ENCODE measurements at places on chromosomes 5 and 9. TPM values are rescaled to one million over a fixed set of nuclear protein-coding genes. Genes with fewer than 3 reads are reported as not detected.

Gene URM1
- 36.2 TPM for total RNA-seq

Gene SGCD
- 5.7 TPM for total RNA-seq

Gene ERP44
- total RNA-seq = 32.7 TPM

Gene ARID3C
- total RNA-seq = not detected

Gene F12
- total RNA-seq = 0.12 TPM

Gene FOXD4L5
- total RNA-seq = not detected

Gene FOXD4L6
- total RNA-seq = not detected

Gene GLRA1
- total RNA-seq = not detected

Gene ACTBL2
- 0.24 TPM for total RNA-seq

Gene GRM6
- total RNA-seq = not detected

Gene GPR151
- not detected for total RNA-seq

Gene CCDC192
- not detected for total RNA-seq

Gene PROB1
- total RNA-seq = 0.10 TPM

Gene TAL2
- total RNA-seq = not detected

Gene LRRC19
- total RNA-seq = not detected

Gene TRPM3
- total RNA-seq = 0.10 TPM

Gene KLHL3
- total RNA-seq = 0.72 TPM

Gene TRAF2
- 10.1 TPM for total RNA-seq

Gene LOX
- 28.4 TPM for total RNA-seq

Gene GABRA6
- not detected for total RNA-seq

Gene GPR107
- total RNA-seq = 16.0 TPM

Gene NKD2
- 24.6 TPM for total RNA-seq

Gene ITK
- not detected for total RNA-seq

Gene YIPF5
- 53.9 TPM for total RNA-seq

Gene CARD9
- total RNA-seq = not detected

Gene ARL14EPL
- 0.20 TPM for total RNA-seq

Gene TOR4A
- under 0.01 TPM for total RNA-seq

Gene SLC1A3
- total RNA-seq = 48.9 TPM

Gene CCL27
- total RNA-seq = not detected

Gene ANKRD18B
- not detected for total RNA-seq

Gene ELOVL7
- total RNA-seq = not detected

Gene PPP1R26
- 0.24 TPM for total RNA-seq

Gene PCDHGA7
- 5.5 TPM for total RNA-seq

Gene DNAI1
- not detected for total RNA-seq

Gene TMEM232
- 0.24 TPM for total RNA-seq

Gene ANKRD33B
- 0.36 TPM for total RNA-seq

Gene BRD3OS
- 16.4 TPM for total RNA-seq

Gene STK32A
- 0.84 TPM for total RNA-seq

Gene PCDHGA8
- 1.6 TPM for total RNA-seq

Gene CDH6
- 0.12 TPM for total RNA-seq

All from RPMI7951 (cell line).